ENCODE measurements at places on chromosomes 5 and 9.

DNA sequence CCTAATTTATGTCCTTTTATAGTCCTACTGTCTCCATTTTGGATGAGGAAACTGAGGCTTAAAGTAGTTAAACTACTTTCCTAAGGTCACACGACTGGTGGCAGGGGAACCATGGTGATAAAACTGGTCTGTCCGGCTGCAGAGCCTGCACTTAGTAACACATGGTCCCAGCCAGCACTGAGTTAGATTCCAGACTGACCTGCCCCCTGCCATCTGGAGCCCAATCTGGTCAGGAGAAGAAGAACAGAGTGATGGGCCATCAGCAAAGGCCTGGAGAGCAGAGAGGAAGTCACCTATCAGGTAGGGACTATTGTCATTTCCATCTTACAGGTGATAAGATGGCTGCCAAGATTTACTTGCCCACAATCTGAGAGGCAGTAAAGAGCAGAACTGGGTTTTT, 86.6 kb upstream of the SLC25A48 start:
- no peak for DNase-seq

DNA sequence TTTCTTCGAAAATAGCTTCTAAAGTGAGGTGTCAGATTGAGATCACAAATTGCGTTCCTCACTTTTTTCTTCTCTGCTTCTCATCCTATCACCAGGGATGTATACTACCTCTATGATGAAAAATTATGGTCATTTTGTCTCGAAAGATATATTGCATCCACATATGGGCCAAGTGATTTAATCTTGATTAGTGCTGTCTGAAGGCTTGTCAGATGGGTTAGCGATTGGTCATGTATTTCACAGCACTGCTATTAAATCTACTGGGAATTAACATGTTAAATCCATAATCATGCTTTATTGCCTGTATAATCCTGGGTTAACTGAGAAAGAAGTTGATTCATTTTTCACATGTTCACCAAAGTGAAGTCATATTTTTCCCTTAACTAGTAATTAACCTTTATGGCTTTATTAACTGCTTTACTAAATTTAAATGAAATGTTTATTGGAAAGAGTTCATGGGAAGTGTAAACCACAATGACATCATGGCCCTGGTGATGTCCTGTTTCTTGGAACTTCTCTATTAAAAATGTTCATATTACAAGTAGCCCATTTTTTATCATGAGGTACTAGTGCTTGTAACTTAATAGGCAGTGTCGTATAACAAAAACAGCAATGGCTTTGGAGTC, 193.3 kb downstream of the SMC2 start:
- DNase-seq = no peak

DNA sequence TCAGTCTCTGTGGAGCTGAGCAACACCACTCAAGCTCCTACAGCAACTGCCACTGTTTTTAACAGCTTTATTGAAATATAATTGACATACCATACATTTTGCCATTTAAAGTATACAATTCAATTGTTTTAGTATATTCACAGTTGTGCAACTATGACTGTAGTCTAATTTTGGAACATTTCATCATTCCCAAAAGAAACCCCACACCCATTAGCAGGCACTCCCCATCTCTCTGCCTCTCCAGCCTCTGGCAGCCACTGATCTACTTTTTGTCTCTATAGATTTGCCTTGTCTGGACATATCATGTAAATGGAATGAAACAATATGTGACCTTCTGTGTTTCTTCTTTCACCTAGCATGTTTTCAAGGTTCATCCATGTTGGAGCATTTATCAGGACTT, 43.5 kb downstream of the RUSC2 start:
- DNase-seq = no peak

- no peak for DNase-seq
Observed at GRCh38 chr5:113800686-113801085, 287.2 kb downstream of the YTHDC2 start.

DNA sequence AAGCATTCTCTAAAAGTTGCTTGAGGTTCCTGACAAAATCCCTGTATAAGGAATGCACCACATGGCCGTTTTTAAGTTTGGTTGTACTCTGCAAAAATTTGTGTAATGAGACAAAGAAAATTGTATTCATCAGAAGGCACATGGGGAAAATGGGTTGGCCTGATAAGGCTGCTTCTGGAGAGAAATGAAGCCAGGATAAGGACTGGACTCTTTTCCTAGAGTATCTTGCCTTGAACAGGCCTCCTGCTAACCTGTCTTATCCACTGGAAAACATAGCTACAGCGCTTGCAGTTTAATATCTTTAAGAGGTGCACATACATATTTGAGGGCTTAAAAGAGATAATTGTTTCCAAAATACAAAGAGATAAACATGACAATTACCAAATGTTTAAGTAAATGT, 41.4 kb upstream of the IFNK start:
- no peak for DNase-seq

DNA sequence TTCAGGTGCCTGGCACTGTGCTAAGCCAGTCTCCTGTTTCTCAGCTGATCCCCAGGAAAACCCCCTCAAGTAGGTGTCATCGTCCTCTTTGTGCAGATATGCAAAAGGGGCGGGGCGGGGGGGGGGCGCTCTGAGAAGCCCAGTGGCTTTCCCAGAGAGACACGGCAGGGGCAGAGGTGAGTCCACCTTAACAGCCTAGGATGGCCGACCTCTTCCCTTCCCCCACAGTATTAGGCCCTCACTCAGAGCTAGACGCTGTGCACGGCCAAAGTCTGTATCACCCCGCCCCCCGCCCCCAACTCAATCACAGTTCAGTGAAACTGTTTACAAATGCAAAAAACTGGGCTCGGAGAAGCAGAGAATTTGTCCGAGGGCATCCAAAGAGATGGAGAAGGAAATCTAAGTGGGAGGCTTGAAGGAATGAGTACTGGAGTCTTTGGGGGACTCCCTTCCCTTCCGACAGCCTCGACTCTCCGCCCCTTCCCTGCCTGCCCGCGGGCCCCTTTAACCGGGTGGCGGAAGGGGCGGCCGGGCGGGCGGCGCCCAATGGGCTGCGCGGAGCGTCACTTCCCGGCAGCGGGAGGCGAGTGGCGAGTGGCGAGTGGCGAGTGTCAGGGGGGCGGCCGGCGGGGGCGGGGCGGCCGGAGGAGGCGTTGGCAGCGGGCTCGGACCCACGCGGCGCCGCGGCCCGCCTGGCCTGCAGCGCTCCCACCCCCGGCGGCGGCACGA, at the start of gene ERGIC1:
Gene ERGIC1, plus strand, starts transcription at position 566 of the 729 bp plus-strand sequence. Its CDS starts 163 bp downstream, at position 729.
- no peak for DNase-seq

GRCh38 chr5:80569961-80570786, at the start of gene ANKRD34B:
TSS of gene ANKRD34B (minus strand) at chr5:80570280. CDS start at chr5:80560019, 10,261 bp downstream.
- no peak for DNase-seq
